ENCODE measurements at places on chromosomes 5 and 9. TPM values are rescaled to one million over a fixed set of nuclear protein-coding genes. Genes with fewer than 3 reads are reported as not detected.

- no peak for DNase-seq
Observed at GRCh38 chr9:128819716-128820664, 1.7 kb downstream of the ENDOG start.

DNA sequence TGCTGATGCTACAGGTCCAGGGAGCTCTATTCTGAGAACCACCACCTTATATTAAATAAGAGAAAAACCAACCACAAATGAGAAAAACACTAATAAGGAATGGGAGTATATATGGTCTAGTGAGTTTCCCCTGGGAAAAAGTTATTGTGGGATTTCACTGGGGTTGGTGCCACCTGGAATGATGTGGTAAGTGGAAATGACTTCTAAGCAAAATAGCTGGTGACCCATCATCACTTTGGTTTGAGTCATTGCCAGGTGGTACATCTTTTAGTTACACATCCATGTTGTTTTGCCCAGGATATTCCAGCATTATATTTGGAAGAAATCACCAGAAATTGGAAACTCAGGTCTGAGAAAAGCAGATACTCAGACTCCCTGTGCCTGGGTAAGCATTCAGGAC lies 437.3 kb downstream of the DTWD2 start:
- DNase-seq, result no peak

- no peak for DNase-seq
Observed at GRCh38 chr5:52684051-52684450, 103.7 kb upstream of the ITGA1 start.

DNA sequence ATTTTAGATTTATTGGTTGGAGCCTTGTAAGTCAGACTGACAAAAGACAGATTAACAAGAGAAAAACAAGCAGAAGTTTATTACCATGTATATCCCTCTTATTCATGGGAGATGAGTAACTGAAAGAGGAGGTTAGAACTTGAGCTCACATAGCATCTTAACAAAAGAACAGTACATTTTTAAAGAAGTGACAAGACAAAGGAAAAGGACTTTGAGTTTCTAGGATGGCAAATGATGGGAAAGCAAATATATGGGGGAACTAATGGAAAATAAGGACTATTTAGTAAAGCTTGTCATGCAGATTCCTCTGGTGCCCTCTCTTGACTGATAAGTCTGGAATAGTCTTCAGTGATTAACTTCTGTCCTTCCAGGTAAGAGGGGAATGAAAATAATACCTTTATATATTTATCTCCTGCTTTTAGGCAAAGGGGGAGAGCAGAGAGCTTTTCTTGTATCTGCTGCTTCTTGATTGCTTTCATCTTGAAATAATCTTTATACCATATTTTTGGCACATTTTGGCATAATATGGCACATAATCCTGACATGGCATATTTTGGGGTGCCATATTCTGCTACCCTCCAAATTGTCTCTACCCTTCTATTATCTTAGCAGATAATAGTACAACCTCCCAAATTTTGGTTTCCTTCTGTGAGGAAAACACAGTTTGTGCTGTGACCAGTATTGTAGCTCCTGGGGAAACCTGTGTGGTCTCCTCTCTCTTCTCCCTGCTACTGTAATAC lies 206.8 kb downstream of the TMC1 start:
- peak; percentile 25 for DNase-seq

GRCh38 chr5:74140409-74140808 lies 500.1 kb downstream of the ENC1 start:
- no peak for DNase-seq

The PAIP1 gene
- 141 TPM for total RNA-seq

The FOXI1 gene
- not detected for total RNA-seq

The C7 gene
- total RNA-seq, result not detected

GRCh38 chr9:88406051-88406450 lies 17.8 kb downstream of the SPIN1 start:
- no peak for DNase-seq

GRCh38 chr5:136145030-136145429 lies 12.4 kb downstream of the SMAD5 start:
- DNase-seq, result no peak

The RGS3 gene
- total RNA-seq, result 24.3 TPM

The PCDHA13 gene
- total RNA-seq, result 9.8 TPM

DNA sequence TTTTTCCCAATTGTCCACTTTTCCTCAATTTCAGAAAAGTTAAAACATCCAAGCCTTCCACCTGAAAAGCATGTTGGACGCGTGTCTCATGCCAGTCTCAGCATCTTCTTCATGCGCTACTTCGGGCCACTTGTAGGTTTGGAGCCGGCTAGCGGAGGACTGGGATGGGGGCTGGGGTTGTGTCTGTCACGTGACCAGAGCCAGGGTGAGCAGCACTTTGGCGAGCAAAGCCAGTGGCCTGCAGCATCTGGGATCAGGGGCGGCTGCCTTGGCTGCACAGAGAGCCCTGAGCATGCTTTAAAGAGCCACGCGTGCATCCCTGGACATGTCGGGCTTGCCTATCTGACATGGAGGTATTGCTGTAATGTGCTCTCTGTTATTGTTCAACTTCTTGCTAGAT lies 41.2 kb downstream of the SLC6A3 start:
- DNase-seq, result no peak

- no peak for DNase-seq
Observed at GRCh38 chr9:110383491-110383890, 45.8 kb upstream of the TXNDC8 start.

GRCh38 chr9:3043369-3043768 lies 199.5 kb upstream of the PUM3 start:
- no peak for DNase-seq

The GLRX gene
- total RNA-seq, result 14.9 TPM

Data from GM23338 (cell line).